Foreskin keratinocyte (primary cell): ENCODE measurements at places on chromosomes 4 and X. TPM values are rescaled to one million over a fixed set of nuclear protein-coding genes. Genes with fewer than 3 reads are reported as not detected.

SPANXN4 gene
- total RNA-seq = not detected in 2 replicates

ADH1A gene
- not detected in 2 replicates for total RNA-seq

PFKFB1 gene
- 0.17 and 0.18 TPM in 2 replicates for total RNA-seq

RASGEF1B gene
- 0.56 and 0.65 TPM in 2 replicates for total RNA-seq

SSX4B gene
- total RNA-seq = not detected in 2 replicates

CENPVL1 gene
- not detected in 2 replicates for total RNA-seq

CLNK gene
- not detected in 2 replicates for total RNA-seq
